ENCODE measurements at places on chromosomes 12 and 14.

- no peak for DNase-seq
Observed at GRCh38 chr14:74947353-74948227, 7.8 kb downstream of the PGF start.

GRCh38 chr12:1217191-1217949 is 226.3 kb downstream of the ERC1 start:
- no peak for DNase-seq

DNA sequence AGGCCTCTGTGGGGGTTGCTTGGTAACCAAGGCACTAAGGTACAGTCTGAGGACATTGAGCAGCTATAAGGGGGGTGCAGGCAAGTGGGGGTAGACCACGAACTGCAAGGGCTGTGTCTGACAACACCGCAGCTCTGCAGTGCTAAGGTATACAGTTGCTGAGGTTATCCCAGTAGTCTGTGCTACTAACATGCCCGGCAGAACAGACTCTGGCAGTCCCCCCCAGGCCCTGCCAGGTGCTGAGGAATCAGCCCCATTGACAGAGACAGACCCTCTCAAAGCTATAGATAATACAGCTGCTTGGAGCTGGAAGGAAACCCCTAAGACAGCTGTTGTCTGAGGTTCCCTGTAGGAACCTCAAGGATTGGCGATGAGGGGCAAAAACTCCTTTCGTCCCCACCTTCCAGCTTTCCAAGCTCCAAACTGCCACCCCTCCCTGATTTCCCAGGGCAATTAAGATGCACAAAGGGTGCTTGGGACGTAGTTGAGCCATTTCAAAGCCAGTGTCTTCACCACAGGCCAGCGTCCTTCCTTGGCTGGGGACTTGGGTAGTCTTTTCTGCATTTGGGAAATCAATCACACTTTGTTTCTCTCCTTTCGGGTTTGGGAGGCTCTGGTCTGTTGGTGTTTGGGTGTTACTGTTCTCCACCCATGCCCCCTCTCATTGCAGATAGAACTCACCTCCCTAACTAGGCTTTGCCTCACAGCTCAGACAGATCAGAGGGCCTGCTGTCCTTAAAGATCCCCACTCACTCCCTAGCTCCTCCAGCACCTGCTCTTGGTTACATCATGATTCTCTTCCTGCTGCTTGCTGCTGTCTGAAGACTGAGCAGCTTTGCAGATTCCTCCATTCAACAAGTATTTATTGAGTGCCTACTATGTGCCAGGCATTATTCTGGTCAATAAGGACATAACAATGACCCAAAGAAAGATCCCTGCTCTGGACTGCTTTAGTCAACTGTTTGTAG is 2.0 kb upstream of the MYH7 start:
- DNase-seq = no peak

GRCh38 chr12:3152011-3152511 is 74.9 kb downstream of the TSPAN9 start:
- no peak for DNase-seq

- DNase-seq = no peak
Observed at GRCh38 chr12:109880938-109881337, 597 bp upstream of the GLTP start.

DNA sequence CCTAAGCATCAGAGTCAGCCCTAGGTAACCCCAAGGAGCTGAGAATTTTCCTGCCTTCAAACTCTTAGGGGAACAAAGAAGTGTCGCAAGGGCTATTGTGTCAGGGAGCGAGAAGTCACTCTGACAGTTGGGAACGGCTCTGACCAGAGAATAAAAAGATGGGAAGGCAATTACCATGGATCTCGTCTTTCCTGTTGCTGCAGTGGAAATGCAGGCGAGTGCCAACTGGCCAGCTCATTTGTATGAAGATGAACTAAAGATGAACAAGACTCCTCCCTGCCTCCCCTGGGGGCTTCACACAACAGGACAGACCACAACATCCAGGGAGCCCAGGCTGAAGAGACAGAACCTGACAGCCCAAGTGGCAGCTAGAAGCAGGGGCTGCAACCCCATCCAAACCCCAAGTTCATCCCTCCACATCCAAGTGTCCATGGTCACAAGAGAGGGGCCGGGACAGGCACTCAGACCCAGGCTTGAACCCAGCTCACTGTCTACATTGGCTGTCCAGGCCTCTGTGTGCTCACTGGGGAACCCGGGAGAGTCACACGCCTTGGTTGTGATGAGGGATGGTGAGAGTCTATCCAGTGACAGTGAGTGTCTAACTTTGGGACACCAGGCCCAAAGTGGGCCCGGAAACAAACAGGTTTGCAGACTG is 322.4 kb downstream of the BCL11B start:
- DNase-seq = no peak

DNA sequence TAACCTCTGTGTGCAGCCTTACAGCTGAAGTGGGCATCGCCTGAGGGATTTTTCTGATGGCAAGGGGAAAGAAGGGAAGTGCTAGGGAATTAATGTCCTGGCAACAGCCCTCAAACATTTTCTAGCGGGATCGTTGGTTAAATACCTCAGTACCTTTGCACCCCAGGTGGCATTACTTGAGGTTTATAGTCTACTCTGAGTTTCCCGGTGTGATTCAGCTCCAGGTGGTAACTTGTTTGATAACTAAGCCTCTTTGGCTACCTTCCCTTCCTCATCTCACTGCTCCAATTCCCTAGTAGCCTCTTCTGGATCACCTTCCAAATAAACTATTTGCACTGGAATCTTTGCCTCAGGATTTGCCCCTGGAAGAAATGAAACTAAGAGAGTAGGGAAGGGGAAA is 237.0 kb upstream of the SSTR1 start:
- DNase-seq = no peak

DNA sequence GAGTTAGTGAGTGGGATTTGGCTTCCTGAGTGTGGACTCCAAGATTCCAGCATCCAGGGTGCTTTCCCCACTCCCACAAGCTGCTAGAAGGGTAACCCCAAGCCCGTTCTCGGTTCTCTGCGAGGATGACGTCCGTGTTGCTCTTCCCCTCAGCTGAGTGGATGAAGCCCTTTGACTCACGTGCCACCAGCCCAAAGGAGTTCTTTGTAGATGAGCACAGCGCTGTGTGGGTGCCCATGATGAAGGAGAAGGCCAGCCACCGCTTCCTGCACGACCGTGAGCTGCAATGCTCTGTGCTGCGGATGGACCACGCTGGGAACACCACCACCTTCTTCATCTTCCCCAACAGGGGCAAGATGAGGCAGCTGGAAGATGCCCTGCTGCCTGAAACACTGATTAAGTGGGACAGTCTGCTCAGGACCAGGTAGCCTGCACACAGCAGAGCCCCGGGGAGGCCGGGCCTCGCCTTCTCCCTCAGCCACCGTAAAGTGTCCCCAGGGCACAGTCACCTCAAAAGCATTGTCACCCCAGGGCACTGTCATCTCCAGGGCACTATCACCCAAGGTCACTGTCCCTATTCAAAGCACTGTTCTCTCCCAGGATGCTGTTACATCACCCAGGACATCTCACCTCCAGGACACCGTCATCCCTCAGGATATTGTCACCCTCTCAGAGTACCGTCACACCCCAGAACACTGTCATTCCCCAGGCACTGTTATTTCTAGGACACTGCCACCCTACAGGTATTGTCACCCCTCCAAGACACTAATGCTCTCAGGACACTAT is 31.3 kb downstream of the SERPINA3 start:
- DNase-seq = no peak

GRCh38 chr14:103204852-103205540 is 81.7 kb downstream of the TNFAIP2 start:
- no peak for DNase-seq

GRCh38 chr14:96117101-96117897 is 78.1 kb downstream of the C14orf132 start:
- DNase-seq = no peak

GRCh38 chr14:42548349-42548748 is 941.7 kb downstream of the LRFN5 start:
- no peak for DNase-seq

DNA sequence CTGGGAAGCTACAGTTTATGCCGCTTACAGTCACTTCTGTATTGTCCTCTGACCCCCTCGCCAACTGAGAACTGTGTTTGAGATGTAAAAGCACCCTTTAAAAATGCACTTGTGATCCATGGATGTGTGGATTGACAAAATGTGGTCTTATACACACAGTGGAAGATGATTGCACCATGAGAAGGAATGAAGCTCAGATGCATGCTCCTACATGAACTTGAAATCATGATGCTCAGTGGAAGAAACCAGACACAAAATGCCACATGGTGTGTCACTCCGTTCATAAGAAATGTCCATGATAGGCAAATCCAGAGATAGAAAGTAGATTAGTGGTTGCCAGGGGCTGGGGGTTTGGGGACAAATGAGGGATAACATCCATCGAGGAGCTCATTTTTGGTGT is 58.0 kb downstream of the PITPNM2 start:
- no peak for DNase-seq

DNA sequence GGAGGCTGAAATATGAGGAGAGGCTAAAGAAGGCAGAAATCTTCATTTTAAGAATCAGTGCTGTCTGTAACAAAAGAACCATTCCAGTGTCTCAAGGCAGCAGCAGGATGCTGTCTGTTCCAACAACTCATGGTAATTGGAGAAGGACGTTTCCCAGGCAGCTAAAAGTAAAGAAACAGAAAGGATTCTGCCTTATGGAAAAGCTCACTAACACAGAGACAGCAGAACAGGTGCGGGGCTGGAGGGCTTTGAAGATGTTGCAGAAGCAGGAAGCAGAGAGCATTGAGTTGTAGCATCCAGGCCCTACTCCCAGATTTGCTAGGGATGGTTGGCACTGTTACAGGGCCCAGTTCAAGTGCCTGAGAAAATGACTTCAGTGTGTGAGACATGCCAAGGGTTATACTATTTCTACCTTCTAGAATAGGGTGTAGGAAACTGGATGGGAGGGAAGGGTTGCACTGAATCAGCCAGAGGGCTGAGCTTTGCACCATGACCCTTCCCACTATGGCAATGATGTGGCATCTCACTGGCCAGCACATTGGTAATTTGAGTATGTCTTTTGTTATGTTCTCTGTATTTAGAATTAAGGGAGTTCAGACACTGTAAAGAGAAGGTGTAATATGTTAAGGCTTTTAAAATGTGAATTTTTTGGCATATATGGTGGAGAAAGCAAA is 160.0 kb upstream of the FBXO33 start:
- DNase-seq = no peak

DNA sequence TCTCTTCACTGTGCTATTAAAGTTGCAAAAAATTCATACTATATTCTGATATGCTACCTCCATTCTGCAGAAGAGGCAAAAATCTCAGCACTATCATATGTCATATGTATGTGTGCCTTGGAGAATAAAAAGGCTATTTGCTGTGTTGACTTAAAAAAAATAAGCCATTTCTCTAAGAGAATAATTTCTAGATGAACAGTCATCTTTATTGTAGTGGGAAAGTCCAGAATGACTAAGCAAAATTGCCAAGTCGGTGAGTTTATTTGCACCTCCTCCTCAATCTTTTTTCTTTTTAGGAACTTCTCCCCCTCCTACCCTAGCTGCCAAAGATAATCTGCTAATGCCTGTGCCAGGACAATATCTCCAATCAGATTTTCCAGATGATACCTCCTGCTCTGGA is 353.8 kb upstream of the FAR2 start:
- DNase-seq = no peak

DNA sequence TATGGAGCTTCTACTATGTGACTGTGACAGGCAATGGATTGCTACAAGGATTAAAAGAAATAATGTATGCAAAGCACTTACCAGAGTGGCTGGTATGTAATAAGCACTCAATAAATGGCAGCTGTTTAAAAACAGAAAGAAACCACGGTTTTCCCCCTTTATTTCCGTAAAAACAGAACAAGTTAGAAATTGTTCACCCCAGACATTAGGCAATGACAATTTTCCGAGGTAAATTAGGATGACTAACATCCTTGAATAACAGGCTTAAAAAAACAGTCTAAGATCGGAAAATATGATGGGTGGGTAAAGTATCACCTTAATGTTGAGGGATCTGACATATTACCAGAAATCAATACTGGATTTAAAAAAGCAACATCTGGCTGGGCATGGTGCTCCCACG is 20.9 kb upstream of the CNIH1 start:
- DNase-seq = no peak

- DNase-seq = no peak
Observed at GRCh38 chr14:88986146-88986841, 161.8 kb downstream of the TTC8 start.

DNA sequence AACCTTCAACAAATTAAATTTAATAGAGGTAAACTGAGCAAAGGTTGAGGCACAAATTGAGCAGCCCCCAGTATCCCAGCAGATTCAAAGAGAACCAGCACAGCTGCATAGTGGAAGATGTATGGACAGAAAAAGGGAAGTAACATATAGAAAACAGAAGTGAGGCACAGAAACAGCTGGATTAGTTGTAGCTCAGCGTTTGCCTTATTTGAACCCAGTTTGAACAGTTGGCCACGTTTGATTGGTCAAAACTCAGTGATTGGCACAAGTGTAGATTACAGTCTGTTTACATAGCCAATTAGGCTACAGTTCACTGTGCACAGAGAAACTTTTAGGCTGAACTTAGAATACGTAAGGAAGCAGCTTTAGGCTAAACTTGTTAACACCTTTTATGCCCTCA is 315.5 kb downstream of the RMST start:
- no peak for DNase-seq

- DNase-seq = no peak
Observed at GRCh38 chr12:96311191-96311590, 89.0 kb downstream of the CDK17 start.

DNA sequence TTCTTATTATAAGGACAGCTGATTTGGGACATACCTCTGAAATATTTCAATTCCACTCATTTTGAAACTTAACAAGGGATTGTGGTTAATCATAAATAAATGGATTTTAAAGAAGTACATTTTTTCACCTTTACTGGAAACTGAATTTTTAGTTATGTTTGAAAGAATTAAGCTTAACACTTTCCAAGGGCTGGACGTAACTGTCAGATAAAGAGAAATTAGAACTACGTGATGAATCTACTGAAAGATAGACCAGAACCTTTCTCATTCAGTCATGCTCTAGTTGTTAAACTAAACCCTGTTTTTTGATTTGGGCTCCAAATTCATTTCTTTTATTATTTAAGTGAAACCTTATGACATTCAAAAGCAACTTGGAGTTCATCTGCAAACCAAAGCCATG is 1892.1 kb upstream of the SEL1L start:
- no peak for DNase-seq

DNA sequence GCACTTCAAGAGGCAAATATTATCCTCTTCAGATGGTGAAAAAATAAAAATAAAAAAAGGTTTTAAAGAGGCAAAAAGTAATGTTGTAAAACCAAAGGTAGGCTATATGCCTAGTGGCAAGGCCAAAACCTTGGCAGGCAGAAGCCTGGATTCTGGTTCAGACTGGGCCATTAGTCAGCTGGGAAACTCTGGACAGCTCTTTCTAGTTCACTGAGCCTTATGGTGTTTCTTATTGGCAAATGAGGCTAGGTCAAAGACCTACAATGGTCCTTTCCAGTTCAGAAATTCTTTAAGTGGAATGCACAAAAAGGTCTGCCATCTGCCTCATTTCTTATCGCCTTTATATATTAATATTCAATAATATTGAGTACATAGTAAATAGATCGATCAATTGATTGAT is 44.6 kb downstream of the PTPRB start:
- no peak for DNase-seq

DNA sequence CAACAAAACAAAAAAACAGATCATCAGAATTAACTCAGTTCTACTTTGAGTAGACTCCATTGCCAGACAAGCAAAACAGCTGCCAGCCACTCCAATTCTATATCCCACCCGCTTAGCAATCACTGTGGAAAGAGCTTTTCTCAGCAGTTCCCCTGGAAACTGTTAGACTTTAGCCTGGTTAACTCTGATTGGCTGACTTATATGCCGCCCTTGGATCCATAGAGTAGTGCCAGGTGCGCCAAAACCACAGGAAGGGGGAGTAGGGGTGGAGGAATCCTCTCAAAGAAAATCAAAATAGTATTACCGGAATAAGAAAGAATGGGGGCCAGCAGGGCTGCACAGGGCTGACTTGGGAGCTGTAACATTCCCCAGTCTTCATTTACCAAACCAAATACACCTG is 5.4 kb upstream of the EML5 start:
- DNase-seq = no peak

All from memory B cell (primary cell).